ENCODE measurements at places on chromosomes 11 and 22.

DNA sequence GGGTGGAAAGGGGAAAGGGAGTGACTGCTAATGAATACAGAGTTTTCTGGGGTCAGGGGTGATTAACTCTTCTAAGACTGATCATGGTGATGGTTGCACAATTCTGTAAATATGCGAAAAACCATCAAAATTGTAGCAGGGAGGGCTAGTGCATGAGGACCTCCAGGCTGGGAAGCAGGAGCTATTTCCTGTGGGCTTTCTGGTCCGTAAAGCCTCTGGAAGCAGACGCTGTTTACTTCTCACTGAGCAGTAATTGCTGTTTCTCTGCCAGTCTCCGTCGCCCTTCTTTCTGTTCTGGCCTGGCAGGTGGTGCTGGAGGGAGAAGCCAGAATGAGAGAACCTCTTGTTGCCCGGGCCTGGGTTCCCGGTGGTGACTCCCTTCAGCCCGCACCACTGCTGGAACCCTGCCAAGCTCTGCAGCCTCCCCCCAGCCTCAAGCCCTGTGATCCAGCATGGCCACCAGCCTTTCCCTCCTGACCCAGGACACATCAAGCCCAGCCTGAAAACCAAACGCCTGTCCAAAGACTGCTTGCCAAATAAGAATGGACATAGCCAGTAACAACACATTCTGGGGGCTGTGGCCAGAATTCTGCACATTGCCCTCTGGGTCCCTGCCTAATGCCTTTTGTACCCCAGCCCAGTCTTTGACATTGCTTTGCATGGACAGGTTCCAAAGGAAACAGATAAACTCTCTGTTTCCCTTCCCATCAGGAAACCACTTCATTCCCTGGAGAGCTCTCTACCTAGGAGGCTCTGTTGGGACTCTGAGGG is 201.0 kb upstream of the NAV2 start:
- no peak for DNase-seq

DNA sequence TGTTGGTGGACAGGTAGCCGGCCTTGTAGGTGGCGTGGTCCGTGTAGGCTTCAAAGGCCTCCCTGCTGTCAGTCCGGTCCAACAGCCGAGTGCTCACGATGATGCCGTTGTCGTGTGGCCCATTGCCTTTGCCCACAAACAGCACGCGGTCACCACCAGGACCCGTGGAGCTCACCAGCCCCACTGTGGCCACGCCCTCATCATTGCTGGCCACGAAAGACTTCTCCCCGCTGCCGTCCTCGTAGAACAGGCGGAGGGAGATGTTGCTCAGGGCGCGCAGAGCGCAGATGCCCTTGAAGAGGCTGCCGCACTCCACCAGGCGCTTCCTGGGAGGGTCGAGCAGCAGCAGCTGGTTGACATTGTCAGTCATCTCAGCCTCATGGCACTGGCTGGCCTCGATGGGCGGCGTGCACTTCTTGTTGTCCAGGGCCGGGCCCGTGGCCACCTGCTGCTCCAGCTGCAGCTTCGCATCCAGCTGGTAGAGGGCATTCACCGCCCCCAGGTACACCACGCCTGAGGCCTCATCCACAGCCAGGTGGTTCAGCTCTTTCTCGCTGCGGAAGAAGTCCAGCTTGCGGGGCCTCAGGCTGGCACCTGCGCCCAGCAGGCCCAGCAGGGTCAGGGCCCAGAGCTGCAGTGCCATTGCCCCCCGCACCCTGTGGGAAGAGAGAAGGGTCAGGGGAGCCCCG is 17.4 kb downstream of the PLXNB2 start:
- no peak for DNase-seq

GRCh38 chr11:44568658-44569473 is 3.4 kb downstream of the CD82 start:
- peak; percentile 68 for DNase-seq

GRCh38 chr11:14262271-14262846 is 96.6 kb downstream of the RRAS2 start:
- DNase-seq = no peak

DNA sequence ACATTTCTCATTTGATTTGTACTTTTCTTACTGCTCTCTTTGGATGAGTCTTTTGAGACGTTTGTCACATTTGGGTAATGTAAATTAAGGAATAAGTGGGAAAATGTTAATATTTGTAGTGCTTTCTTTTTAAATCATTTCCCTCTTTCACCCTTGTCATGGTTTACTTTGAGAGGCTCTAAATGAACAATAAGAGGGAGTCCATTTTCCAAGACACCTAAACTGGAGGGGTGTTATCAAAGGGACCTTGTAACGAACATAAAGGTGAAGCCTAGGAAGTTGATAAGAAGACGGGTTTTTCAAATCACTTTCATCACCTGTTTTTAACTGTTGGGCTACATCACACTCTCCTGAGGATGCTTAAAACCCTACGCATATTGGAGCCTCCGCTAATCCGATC is 12.1 kb downstream of the EED start:
- DNase-seq = no peak

GRCh38 chr11:26677566-26677965 is 44.3 kb downstream of the SLC5A12 start:
- DNase-seq = no peak

DNA sequence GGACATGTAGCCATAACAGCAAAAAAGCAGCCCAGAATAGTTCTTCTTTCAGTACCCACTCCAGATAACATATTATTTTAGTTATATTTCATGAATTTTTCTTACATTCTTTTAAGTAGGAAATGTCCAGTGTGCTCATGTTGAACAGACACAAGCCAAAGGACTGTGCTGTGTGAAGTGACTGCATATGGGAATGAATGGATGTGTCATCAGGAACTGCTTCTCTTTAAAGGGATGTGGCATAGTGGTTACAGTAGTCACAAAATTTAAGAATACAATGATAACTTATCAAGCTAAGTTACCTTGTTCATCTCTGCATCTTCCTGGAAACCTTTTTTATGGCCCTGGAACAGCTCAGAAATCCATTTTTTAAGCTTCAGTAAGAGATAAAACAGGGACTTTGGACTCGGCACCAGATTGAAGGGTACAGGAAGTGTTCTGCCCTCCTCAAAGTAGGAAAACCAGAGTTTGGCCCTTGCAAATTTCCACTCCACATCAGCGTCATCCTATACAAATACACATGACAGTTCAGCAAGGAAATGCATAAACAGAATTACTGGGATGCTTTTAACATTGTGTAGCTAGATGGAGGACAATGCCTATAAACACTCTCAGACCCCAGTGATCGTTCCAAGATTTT is 112.8 kb downstream of the TRPC6 start:
- DNase-seq = no peak

DNA sequence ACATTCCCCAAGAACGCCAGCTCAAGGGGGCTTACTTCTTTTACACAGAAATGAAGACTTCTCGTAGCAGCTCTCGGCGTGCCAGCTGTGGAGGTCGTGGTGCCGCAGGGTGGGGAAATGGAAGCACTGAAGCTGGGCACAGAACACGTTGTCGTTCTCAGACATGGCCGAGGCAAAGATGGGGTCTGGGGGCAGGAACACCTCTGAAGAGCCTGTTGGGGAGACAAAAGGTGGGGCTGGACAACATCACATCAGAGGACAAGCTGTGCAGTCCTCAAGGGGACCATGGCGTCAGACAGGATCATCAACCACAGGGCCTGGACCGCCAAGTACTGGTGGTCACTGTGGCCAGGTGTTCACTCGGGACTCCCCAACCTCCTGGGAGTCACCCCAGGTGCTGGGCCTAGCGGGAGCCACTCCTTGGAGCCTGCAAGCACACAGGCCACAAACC is 65.2 kb downstream of the DGCR2 start:
- no peak for DNase-seq
